ENCODE measurements at places on chromosomes 12 and 14.

DNA sequence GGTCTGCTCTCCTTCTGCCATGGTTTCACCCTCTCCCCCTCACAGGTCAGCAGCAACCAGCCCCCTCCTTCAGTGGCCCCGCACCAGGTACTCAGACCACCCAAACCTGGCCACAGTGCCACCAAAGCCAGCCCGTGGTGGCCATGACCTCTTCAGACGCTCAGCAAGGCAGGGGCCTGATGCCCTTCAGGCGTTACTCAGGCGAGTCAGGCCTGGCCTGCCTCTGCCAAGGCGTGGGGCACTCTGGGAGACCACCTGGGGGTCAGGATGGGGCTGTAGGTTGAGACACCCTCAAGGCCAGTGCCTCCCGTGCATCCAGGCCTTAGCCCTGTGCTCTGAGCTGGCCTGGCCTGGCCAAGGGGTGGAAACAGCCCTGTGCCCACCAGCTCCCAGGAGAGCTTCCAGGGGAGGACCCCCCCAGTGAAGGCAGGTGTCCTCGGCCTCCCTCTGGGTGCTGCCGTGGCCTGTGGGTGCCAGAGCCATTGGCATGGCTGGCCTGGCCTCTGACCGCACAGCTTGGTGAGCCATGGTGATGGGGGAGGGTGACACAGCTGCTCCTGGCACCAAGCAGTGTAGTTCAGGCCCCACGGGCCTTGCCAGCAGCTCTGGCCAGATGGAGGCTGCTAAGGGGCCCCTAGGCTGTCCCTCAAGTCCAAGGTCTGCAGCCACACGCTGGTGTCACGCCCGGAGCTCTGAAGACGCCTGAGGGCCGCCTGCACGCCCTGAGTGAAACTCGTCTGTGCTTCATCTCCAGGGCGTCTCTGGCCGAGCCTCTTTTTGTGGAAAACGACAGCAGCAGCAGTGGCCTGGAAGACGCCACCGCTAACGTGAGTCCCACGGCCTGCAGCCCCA lies 15.1 kb downstream of the XRCC3 start:
- peak; percentile 97 for DNase-seq

GRCh38 chr12:89363084-89363483 lies 10.8 kb upstream of the DUSP6 start:
- no peak for DNase-seq

- DNase-seq = no peak
Measured at GRCh38 chr12:119940897-119941296, 48.1 kb upstream of the BICDL1 start.

DNA sequence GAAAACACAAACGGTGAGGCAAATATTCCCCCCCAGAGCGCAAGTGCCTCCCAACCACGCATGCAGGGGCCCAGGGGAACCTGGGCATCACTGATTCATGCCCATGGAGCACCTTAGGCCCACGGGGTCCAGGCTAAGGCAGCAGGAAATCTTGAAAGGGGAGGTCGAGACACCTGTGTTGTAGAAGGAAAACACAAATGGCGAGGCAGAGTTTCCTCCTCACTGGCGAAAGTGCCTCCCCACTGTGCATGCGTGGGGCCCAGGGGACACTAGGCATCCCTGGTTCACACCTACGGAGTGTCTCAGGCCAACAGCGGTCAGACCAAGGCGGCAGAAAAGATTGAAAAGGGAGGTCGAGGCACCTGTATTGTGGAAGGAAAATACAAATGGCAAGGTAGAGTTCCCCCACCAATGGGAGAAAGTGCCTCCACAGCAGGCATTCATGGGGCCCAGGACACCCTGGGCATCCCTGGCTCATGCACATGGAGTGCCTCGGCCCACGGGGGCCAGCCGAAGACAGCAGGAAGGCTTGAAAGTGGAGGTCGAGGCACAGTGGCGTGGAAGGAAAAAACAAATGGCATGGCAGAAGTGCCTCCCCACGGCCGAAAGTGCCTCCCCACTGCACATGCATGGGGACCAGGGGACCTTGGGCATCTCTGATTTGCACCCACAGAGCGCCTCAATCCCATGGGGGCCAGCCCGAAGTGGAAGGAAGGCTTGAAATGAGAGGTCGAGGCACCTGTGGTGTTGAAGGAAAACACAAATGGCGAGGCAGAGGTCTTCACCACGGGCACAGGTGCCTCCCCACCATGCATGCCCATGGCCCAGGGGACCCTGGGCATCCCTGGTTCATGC lies 368.8 kb downstream of the ALG10 start:
- peak; percentile 44 for DNase-seq

- DNase-seq = no peak
Measured at GRCh38 chr12:24754690-24755638, 193.9 kb downstream of the BCAT1 start.

DNA sequence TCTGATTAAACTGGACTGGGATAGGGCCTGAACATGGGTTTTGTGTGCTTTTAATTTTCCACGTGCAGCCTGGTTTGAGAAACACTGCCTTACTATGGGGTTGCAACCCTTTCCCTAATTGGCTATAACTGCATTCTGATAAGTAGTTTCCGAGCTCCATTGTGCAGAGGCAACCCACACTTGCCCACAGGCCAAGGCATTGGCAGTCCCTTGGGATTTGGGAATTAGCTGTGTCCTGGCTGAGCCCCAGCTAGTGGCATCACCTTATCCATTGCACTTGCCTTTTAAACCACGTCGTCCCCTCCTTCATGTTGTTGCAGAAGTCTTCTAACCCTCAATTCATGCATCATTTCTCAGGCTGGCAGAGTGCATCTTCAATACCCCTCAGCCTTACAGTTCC lies 10.2 kb downstream of the VCPKMT start:
- no peak for DNase-seq

- DNase-seq = no peak
Measured at GRCh38 chr12:18752947-18753346, 15.0 kb downstream of the CAPZA3 start.
